Activated CD8-positive, alpha-beta memory T cell treated with anti-CD3 and anti-CD28 coated beads for 48 hours (primary cell): ENCODE measurements at places on chromosomes 4 and X.

DNA sequence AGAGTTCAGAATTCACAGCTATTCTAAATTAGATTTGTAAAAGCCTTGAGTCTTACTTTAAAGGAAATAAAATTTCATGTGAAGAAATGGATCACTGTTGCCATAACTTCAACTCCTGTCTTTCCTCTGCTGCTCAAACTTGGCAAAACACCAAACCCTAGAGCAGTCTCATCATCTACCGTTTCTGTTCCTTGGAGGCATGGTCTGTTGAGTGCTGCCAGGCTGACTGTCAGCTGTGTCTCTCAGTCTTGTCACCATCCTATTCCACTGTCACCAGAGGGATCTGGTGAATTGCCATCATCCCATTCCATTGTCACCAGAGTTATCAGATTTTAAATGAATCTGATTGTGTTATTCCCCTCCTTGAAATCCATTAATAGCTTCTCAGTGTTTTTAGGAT lies 55.6 kb downstream of the STIM2 start:
- DNase-seq, result no peak

GRCh38 chr4:2799224-2799911 lies 6.5 kb downstream of the SH3BP2 start:
- DNase-seq, result no peak

GRCh38 chr4:189202869-189203271 lies 737.8 kb upstream of the FRG1 start:
- DNase-seq, result no peak

- DNase-seq, result no peak
These were observed 20.0 kb upstream of the TMEM128 start for GRCh38 chr4:4267981-4268380.

GRCh38 chr4:182533964-182534363 lies 290.8 kb downstream of the TENM3 start:
- DNase-seq, result no peak

DNA sequence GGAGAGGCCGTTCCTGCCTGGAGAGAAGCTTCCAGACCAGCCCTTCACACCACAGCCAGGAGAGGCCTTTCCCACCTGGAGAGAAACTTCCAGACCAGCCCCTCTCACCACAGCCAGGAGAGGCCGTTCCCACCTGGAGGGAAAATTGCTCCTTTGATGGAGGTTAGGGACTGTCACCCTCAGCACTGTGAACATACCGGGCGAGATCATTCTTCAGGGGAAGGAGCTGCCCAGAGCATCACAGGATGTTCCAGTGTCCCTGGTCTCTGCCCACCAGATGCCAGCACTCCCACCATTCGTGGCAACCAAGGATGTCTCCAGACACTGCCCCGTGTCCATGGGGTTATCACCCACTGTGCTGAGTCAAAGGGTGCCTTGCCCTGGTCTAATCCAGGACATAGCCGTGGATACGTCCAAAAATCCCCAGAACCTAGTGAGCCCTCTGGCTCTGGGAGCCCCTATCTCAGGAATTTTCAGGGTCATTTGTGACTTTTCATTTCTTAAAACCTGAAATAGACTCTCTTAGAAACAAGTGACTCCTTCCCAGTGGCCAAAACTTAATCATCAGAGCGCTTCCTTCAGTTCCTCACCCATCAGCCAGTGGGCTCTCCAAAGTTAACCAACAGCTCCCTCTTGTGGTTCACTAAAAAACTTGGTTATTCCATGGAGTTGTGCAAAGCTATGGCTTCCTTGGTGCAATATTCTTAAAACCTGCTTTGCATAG lies 80.2 kb downstream of the CRMP1 start:
- no peak for DNase-seq

- DNase-seq, result no peak
These were observed 14.6 kb upstream of the HNRNPD start for GRCh38 chr4:82388405-82388804.

DNA sequence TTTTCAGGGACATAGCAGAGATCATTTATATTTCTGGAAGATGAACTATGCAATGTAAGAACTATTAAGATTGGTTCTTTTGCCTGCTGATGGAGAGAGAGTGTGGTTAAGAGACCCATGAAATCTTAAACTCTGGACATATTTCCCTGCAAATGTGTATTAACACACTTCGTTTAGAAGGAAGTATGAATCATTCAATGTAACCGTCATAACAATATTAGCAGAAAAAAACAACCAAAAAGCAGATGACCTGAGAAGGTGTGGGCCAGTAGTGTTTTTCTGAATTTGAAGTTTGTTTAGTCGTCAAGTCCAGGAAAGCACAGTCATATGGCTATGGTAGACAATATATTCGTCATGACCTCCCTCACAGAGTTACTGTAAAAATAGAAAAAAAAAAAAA lies 2.5 kb upstream of the TMPRSS11D start:
- DNase-seq, result no peak

DNA sequence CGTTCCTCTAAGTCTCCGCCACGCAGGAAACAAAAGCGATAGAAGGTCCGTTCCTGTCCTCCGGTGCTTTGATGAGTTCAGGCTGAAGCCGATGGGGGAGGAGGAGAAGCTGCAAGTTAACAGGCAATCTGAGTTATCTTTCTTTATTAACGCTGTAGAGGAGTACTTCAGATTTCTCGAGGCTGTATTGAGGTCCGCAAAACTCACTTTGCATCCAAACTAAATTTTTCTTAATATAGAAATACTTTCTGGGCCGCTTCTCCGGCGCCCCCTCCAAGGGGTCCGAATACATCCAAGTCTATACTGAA lies 395 bp upstream of the SOWAHB start:
- DNase-seq, result no peak

DNA sequence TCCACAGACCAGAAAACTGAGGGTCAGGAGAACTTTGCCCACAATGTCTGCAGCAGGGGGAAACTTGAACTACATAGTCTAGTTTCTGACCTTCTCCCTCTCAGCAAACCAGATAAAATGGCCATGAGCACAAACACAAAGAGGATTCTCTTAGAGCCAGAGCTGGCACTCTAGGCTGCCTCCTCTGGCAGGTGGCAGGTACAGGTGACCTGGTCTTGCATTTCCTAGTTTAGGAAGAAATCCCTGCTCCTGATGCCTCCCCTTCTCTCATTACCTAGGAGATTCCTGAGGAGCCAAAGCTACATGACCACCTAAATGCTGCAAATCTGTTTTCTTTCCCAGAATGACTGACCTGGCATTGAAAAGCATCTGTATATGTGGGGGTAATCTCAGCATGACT lies 45.1 kb downstream of the ARHGEF9 start:
- DNase-seq, result no peak

GRCh38 chr4:6341696-6342095 lies 72.0 kb downstream of the WFS1 start:
- DNase-seq, result no peak

DNA sequence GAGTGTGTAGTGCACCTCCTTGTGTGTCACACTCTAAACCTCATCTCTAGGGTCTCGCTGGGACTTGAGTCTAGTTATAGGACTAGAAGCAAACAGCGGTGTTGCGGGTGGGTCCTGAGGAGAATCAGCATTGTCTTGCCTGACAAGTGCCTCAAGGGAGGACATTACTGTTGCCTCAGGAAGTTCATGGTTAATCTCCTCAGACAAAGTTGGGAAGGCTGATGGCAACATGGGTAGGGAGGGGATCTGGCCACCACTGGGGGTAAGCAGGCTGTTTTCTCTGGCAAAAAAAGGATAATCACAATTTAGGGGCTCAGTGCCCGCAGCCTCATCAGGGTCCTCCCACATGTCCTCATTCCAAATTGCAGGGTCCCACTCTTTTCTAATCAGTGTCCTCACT lies 12.4 kb downstream of the ASB12 start:
- DNase-seq, result no peak

DNA sequence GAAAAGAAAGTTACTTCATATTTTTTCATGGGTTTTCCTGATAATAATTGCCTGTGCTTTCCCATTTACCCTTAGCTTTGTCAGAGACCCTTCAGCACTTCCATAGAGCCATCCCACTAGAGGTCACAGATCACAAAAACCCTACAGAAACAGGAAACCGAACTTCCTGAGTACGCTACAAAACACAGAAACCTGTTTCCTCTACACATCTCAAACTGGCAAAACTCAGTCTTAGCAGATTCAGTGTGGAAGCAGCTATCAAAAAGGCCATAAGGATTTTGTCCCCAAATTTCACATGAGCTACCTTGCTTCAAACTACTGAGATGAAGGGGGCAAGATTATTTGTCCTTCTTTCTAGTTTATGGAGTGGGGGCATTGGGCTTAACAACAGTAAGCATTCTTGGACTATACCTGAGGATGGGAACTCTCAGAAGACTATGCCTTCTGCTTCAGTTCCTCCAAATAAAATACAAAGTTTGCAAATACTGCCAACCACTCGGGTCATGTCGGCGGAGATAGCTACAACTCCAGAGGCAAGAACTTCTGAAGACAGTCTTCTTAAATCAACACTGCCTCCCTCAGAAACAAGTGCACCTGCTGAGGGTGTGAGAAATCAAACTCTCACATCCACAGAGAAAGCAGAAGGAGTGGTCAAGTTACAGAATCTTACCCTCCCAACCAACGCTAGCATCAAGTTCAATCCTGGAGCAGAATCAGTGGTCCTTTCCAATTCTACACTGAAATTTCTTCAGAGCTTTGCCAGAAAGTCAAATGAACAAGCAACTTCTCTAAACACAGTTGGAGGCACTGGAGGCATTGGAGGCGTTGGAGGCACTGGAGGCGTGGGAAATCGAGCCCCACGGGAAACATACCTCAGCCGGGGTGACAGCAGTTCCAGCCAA lies at the start of gene MMRN1:
Gene MMRN1, plus strand, starts transcription at position 206 of the 902 bp plus-strand sequence. Its CDS starts 118 bp downstream, at position 324.
- no peak for DNase-seq

DNA sequence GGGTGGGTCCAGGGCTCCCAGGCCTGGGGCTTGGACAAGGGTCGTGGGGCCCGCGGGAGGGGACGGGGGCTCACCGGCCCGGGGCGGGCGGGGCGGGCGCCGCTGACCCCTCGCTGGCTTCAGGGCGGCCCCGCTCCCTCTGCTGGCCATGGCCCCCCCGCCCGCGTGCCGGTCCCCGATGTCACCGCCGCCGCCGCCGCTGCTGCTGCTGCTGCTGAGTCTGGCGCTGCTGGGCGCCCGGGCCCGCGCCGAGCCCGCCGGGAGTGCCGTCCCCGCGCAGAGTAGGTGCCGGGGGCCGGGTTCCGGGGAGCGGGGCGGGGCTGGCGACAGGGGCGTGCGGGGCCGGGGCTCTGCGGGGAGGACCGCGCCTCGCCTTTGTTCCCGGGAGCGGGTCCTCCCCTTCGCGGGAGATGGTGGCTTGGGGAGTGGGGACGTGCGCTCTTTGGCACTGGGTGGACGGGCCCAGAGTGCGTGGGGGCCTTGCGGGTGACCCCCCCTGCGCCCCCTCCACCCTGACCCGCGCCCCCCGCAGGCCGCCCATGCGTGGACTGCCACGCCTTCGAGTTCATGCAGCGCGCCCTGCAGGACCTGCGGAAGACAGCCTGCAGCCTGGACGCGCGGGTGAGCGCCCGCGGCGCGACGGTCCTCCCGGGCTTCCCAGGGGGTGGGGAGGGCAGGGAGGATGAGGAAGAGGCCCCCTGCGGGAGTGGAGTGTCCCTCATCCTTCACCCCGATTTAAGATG lies 16.8 kb upstream of the NAT8L start:
- DNase-seq, result no peak

DNA sequence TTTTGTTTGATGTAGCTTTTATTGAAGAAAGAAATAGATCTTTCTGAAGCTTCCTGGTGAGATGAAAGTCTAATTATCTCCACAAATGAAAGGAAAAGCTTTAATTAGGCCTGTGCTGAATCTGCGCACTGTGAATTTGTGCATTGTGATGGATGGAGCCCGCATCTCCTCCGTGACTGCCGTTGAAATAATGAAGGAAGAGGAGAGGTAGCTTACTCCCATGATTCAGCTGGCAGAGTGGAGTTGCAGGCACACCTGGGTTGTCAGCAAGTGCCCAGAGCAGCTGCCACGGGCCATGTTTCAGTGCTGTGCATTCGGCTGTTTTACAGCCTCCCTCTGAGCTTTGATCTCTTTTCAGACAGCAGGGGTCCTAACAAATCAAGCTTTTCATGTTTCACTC lies 735.3 kb upstream of the TENM3 start:
- DNase-seq, result no peak

GRCh38 chr4:56764223-56764622 lies 57.3 kb downstream of the SPINK2 start:
- no peak for DNase-seq

- no peak for DNase-seq
These were observed 12.8 kb upstream of the IQSEC2 start for GRCh38 chrX:53294024-53294648.

- DNase-seq, result no peak
These were observed 353 bp downstream of the NSD2 start for GRCh38 chr4:1871471-1872021.

DNA sequence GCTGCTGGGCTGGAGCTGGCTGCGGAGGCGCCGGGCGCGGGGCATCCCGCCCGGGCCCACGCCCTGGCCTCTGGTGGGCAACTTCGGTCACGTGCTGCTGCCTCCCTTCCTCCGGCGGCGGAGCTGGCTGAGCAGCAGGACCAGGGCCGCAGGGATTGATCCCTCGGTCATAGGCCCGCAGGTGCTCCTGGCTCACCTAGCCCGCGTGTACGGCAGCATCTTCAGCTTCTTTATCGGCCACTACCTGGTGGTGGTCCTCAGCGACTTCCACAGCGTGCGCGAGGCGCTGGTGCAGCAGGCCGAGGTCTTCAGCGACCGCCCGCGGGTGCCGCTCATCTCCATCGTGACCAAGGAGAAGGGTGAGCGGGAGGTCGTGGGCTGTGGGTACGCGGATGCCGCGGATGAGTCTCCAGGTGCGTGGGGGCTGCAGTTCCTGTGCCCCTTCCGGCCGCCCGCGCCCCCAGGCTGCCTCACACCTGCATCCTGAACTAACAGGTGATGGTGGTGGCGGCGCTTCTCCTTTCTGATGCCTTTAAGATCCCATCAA lies 499 bp downstream of the CYP2U1 start:
- DNase-seq, result peak; percentile 8

GRCh38 chrX:27336466-27337091 lies 126.6 kb downstream of the PPP4R3C start:
- peak; percentile 6 for DNase-seq

DNA sequence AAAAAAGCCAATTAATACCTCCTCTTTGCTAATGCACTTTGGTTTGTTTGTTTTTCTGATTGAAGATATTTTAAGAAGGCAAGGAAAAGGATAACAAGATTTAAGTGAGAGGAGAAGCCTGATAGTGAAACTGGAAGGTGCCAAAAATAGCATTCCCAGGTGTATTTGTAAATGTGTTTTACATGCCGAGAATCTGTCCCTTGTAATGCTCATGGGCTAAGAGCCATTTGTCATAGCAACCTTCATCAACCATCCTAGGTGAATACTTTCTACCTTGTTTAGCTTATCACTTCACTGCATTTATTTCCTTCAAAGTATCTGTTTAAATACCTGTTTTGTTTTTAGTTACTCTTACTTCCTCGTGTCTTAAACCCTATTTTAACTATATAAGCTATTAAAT lies 127.8 kb downstream of the KCTD8 start:
- no peak for DNase-seq

- DNase-seq, result no peak
These were observed 829.9 kb downstream of the FAT4 start for GRCh38 chr4:126144543-126145237.

GRCh38 chr4:146453181-146453807 lies 68.4 kb downstream of the SLC10A7 start:
- DNase-seq, result no peak

- no peak for DNase-seq
These were observed 32.4 kb upstream of the CT47C1 start for GRCh38 chrX:119040432-119040831.
